CD4-positive, alpha-beta T cell treated with Interleukin-21 for 1 hour (primary cell): ENCODE measurements at places on chromosomes 1 and 21.

- no peak for DNase-seq
These were observed 53.2 kb upstream of the MRPS6 start for GRCh38 chr21:34020005-34020847.

DNA sequence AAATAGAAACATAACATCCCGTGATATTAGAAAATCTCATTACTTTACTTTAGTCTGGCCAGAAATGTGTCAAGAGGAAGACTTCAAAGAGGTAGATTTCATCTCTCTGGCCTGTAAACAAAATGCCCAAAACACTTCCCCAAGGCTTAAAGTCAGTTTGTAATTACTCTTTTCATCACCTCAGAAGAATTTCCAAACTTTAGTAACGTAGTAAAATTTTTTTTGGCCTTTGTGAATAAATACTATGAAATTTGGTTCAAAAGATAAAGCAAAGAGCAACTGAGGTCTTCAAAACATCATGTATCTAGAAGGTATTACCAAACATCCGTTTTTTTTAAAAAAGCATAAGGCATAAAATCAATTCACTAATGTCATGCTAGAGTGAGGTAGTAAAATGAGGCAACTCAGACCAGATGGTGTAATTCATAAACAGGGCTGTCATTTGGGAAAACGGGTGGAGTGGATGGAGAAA is 51.4 kb downstream of the LEPR start:
- DNase-seq, result no peak

GRCh38 chr1:7753641-7754040 is 17.5 kb upstream of the VAMP3 start:
- DNase-seq, result no peak

DNA sequence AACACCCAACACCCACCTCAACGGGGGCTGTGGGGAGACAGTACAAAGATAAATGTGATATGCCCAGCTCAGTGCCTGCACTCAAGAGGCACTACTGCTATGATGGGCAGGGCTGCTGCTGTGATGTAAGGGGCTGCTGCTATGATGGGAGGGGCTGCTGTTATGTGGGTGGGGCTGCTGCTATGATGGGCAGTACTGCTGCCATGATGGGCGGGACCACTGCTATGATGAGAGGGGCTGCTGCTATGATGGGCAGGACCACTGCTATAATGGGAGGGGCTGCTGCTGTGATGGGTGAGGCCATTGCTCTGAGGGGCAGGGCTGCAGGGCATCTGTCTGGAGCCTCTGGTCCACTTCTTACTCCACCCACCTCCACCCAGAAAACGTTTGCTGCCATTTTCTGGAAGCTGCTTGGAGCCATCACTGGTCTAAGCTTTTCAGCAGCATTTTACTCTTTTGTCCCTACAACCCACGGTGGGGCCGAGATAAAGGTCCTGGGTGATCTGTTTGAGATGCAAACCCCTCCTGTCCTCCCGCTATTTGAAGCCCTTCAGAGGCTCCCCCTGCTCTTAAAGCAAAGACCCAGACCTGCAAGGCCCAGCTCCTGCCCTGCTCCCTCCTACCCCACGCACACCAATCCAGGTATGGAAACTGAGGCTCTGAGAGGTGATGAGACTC is 656.9 kb downstream of the PTPRU start:
- no peak for DNase-seq

DNA sequence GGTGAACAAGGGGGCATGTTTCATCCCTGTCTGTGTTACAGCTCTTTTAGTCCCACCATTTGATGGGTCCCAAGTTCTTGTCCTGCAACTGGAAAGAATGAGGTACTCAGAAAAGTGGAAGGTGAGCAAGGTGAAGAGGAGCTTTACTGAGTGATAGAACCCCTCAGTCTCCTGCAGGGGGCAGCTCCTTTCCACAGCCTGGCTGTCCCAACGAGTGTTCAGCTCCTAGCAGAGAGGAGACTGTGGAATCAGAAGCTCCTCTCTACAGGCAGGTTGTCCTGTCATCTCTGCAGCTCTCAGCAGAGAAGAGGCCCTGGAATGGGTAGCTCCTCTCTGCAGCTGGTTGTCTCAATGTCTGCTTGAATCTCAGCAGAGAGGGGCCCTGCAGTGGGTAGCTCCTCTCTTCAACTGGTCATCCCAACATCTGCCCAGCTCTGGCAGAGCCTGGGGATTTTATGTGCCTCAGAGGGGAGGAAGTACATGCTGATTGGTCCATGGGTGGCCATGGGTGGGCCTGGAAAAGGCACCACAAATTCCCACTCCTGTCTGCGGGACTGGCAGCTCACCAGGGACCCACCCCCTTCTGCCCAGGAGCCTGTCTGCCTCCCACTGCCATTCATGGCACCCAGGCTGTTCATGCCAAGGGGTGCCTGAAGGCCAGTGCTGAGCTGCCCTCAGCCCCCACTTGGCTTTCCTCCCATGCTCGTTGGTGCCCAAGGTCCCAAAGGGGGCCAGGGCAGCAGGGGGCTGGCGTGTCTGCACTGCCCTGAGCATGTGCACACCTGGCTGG is 25.7 kb downstream of the LDLRAD1 start:
- no peak for DNase-seq

GRCh38 chr1:207077470-207078377 is 10.9 kb upstream of the C4BPB start:
- peak; percentile 82 for DNase-seq

DNA sequence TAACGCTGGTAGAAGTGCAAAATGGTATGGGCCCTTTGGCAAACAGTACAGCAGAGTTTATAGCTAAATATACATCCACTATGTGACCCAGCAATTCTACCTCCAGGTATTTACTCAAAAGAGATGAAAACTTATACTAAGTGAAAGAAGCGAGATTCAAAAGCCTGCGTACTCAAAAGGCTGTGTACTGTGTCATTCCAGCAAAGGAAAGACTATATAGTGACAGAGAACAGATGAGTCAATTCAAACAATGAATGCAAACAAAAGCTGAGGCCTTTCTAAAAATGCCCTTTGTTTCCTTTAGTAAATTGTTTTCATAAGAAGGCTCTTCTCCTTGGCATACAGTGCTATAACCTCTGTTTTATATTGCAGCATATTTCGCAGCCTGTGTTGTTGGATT is 268.8 kb upstream of the CSF3R start:
- no peak for DNase-seq

- DNase-seq, result no peak
These were observed 17.5 kb upstream of the FAM43B start for GRCh38 chr1:20534659-20535417.

- no peak for DNase-seq
These were observed 90.5 kb downstream of the PIK3R3 start for GRCh38 chr1:46041974-46042373.

DNA sequence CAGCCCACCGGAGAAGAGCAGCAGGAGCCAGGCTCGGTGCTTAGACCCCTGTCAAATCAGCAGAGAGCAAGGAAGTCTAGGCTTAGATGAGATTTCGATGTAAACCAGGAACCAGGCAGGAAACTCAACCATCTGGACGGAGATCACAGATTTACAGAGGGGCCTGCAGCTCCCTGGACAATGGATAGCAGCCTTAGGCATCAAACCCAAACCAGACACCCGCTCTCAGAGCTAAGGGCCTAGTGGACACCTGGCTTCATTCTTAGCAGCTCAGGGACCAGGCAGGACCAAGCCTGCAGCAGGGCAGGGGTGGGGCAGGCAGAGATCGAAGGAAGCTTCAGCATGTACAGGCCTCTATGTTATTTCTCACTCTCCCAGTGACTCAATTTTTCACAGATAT is 127.8 kb upstream of the FMN2 start:
- no peak for DNase-seq

DNA sequence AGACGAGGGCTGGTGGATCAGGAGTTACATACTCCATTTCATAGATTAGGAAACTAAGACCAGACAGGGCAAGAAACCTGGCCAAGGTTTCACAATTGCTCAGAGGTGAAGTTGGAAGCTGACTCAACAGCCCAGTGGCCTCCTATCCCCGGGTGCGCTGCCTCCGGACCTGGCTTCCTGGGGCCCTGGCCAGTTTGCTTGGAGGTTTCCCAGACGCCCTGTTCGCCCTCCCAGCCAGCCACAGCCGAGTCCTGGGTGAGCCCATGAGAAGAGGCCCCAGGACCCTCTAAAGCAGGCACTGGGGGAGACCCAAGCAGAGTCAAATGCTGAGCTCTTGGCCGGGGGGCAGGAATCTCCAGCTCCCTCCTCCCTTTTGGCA is 180.1 kb downstream of the ZBTB18 start:
- no peak for DNase-seq

DNA sequence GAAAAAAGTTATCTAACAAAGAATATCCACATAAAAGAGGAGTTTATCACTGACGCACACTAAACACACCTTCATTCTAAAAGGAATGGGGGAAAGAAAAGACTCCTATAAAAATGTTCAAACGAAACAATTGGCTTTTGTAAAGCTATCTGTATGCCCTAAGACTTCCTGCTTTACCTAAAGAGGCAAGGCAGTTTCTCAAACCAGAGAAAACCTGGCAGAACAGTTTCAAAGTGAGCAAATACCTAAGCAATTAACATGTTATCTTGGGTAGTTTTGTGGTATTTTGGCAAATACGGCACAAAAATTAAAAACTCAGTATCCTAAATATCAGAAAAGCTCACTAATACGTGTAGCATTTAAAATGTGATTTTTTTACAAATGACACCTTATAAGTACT is 1.9 kb downstream of the PUM1 start:
- peak; percentile 31 for DNase-seq

- no peak for DNase-seq
These were observed 25.6 kb downstream of the XCL2 start for GRCh38 chr1:168518201-168518689.

- DNase-seq, result no peak
These were observed 40.4 kb downstream of the GNG12 start for GRCh38 chr1:67792741-67793458.

- DNase-seq, result peak; percentile 18
These were observed 50.3 kb downstream of the MYSM1 start for GRCh38 chr1:58649555-58649954.

DNA sequence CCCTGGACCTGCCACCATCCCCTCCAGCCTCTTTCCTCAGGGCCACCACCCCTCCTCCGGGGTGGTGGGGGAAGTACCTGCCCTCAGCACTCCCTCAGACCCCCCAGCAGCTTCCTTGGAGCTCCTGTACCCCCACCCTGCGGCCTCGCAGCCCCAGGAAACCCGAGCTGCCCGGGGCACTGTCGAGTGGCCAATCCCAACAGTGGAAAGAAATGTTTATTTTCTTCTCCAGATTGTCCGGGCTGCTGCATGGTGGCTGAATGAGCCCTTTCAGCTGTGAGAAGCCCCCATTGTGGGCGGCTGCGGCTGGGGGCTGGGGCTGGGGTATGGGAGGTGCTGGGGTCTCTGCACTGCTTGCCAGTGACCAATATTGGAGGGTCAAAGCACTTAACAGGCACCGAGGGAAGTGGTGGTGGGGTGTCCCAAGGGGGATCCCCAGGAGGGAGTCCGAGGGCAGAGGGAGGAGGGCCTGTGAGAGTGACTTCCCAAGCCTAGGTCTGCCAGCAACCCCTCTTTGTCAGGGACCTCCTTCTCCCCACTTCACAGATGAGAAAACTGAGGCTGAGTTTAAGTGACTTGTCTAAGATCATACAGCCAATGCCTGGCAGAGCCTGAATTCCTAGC is 25.2 kb downstream of the RUNX3 start:
- DNase-seq, result no peak
